ENCODE measurements at places on chromosomes 2 and 18. TPM values are rescaled to one million over a fixed set of nuclear protein-coding genes. Genes with fewer than 3 reads are reported as not detected.

GRCh38 chr2:218870984-218871344, 9.7 kb upstream of the WNT10A start:
- no peak for DNase-seq

The PUS10 gene
- polyA plus RNA-seq, result 12.9 TPM

- DNase-seq, result no peak
These were observed 157.8 kb downstream of the COPS8 start for GRCh38 chr2:237243487-237243886.

GRCh38 chr2:21267232-21267835, 143.6 kb downstream of the TDRD15 start:
- DNase-seq, result no peak

DNA sequence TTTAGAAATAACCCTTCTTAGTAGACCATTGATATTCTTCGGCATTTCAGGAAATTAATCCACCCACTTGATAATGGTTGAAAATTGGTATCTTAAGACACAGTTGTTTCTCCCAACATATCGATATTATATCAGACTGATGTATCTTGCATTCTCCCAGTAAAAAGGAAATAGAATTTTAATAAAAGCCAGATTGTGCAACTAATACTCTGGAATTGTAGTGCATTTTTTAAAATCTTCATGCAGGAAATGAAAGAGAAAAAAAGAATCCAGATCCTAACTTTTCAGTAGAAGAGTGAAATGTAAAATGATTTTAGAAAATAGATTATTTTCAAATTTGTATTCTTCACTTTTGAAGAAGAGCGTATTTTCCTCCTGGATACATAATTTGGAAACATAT, 1168.4 kb downstream of the DPP10 start:
- no peak for DNase-seq

GRCh38 chr2:111030260-111030891, 90.3 kb upstream of the BCL2L11 start:
- DNase-seq, result no peak

DNA sequence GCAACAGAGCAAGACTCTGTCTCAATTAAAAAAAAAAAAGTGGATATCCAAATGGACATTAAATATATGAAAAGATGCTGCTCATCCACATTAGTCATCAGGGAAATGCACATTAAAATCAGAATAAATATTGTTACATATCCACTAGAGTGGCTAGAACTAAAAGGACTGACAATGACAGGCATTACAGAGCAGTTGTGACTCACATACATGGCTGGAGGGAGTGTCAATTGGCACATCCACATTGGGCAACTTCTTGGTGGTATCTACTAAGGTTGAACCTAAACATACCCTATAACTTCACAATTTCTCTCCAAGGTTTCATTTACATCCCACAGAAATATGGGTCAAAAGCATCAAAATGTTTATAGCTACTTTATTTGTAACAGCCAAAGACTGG, 14.0 kb upstream of the DNER start:
- no peak for DNase-seq

DNA sequence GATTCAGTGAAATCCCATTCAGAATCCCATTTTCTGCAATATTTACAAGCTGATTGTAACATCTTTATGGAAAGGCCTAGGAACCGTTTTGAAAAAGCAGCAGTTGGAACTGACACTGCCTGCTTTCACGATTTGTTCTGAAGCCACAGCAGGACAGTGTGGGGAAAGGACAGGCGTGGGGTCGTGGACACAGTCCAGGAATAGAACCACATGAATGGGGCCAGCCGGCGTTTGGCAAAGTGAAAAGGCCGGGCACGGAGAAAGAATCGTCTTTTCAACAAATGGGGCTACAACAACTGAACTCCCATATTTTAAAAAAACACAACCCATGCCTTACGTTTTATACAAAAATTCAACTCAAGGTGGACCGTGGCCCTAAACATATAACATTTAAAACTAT, 69.8 kb downstream of the SLC66A2 start:
- no peak for DNase-seq

DNA sequence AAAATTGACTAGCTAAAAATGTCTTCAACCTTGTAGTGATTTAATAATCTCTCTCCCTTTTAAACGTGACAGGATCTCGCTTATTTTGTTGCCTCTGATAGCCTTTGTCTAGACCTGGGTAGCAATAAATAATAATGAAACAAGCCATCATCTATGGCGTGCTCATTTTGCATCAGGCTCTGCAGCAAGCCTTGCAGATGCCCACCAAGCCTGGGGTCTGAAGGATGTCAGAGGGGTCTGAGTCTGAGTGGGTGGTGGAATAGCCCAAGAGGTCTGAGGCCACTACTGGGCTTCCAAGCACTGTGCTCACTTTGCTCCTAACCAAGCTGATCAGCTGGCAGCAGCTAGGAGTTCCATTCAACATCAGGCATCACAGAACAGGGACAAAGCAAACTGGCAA, 109.4 kb downstream of the GYPC start:
- DNase-seq, result no peak

- no peak for DNase-seq
These were observed 247.3 kb upstream of the GYPC start for GRCh38 chr2:126408671-126409070.

The PTPRN gene
- not detected for polyA plus RNA-seq

The PLGLB1 gene
- 7.0 TPM for polyA plus RNA-seq

DNA sequence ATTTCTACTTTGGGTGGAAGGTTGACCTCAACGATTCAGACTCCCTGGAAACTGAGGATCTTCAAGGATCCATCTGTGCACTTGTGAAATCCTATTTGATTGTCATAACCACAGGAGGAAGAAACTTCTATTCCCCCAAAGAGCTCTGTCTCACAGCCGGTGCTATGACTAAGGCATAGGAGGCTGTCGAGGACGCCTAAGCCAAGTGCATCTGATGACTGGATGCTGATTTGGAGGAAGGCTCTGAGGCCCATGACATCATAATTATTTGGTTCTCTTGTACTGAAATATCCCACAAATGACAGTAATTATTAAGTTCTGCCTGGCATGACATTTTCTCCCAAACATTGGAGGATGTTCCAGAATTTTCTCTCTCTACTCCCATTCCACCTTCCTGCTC, 13.8 kb upstream of the KCNF1 start:
- DNase-seq, result no peak

DNA sequence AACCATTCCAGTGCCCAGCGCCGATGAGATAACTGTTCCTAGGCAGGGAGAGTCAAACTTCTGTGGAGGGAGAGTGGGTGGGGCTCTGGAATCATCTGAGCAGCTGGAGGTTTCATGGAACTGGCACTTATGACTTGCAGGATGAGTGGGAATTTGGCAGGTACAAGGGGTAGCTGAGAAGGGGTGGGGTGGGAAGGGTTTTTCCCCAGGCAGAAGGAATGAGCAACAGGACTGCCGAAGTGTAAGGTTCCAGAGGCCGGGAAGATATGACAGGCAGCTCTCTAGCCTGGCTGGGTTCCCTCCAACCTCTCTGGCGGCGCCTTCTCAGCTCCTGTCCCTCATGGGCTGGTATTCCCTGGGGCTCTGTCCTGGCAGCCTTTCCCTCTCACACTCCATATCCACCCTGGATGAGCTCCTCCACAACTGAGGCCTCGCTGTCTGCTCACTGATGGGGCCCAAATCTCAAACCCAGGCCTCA, 2.5 kb upstream of the TET3 start:
- no peak for DNase-seq

GRCh38 chr2:215436705-215437565, 1.1 kb upstream of the FN1 start:
- no peak for DNase-seq
